ENCODE measurements at places on chromosomes 6 and 20. TPM values are rescaled to one million over a fixed set of nuclear protein-coding genes. Genes with fewer than 3 reads are reported as not detected.

PNPLA1 gene
- not detected for total RNA-seq

ZSCAN23 gene
- total RNA-seq = 1.3 TPM

C20orf202 gene
- not detected for total RNA-seq

EEF1A2 gene
- total RNA-seq = not detected

MARCKS gene
- total RNA-seq = 0.96 TPM

NT5E gene
- total RNA-seq = 14.8 TPM

CFAP61 gene
- not detected for total RNA-seq

CALHM6 gene
- 2.2 TPM for total RNA-seq

KCNK15 gene
- 0.15 TPM for total RNA-seq

NKAPL gene
- 0.22 TPM for total RNA-seq

PPP1R10 gene
- 115 TPM for total RNA-seq
